ENCODE measurements at places on chromosomes 1 and 21.

GRCh38 chr1:233088613-233089012 is 138.2 kb downstream of the NTPCR start:
- no peak overlapping the region for H3K4me3 ChIP-seq
- no peak overlapping the region for H3K27ac ChIP-seq
- no peaks in the 10 kb centered on the region for H3K27me3 ChIP-seq
- no peaks in the 10 kb centered on the region for H3K36me3 ChIP-seq

GRCh38 chr1:8540971-8541370 is 223.1 kb downstream of the SLC45A1 start:
- H3K27ac ChIP-seq: no peak overlapping the region
- no peaks in the 10 kb centered on the region for H3K4me1 ChIP-seq

DNA sequence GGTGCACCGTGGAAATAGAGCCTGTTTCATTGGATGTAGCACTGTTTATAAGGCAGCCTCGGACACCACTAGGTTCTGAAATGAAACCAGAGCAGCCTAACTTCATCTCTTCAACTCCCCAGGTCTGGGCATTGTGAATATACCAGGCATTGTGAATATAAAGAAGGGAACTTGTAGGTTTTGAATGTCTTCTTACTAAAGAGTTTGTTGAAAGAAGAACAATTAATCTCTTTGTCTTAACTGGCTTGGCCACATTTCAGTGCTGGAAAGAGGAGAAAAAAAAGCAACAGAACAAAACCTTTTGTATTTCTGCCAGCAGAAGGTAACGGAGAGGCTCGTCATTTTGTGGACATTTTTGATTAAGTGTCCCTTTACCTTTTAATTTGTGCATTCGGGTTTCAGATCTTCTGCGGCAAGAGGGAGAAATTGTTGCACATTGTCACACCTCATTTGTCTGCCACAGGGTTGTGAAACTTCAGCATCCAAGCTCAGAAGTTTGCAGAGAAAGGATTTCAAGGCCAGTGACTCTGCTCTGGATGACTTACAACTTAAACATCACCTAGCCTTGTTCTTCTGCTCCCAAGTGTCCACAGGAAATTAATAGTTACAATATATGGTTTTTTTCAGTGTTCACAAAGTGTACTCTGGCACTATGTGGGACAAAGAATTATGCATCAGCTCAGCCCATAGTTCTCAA is 158.3 kb downstream of the KAZN start:
- H3K36me3 ChIP-seq: no peaks in the 10 kb centered on the region
- H3K27ac ChIP-seq: no peak overlapping the region
- DNase-seq: no peak
- peaks cover 6% of the 10 kb centered on the region for H3K4me1 ChIP-seq
- no peaks in the 10 kb centered on the region for H3K27me3 ChIP-seq

DNA sequence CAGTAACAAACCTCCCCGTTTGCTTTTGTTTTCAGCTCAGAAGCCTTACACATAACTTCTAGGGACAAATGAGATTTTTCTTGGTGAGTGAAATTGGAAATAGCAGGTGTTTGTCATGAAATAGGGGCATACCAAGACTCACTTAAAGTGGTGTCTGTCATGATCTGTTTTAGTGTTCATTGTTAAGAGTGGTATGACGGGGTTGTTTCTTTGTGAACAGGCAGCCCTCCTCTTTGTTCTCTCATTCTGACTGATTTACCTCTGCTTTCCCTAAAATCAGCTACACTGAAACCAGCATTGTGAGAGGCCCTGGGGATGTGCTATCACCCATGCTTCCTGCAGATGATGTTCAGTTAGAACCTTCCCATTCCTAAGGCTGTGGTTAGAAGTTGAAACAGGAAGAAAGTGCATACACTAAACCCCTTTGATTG is 2.5 kb upstream of the ERO1B start:
- H3K36me3 ChIP-seq: no peaks in the 10 kb centered on the region
- no peaks in the 10 kb centered on the region for H3K27me3 ChIP-seq
- no peak for DNase-seq
- H3K27ac ChIP-seq: no peak overlapping the region
- peaks cover 6% of the 10 kb centered on the region for H3K4me1 ChIP-seq

DNA sequence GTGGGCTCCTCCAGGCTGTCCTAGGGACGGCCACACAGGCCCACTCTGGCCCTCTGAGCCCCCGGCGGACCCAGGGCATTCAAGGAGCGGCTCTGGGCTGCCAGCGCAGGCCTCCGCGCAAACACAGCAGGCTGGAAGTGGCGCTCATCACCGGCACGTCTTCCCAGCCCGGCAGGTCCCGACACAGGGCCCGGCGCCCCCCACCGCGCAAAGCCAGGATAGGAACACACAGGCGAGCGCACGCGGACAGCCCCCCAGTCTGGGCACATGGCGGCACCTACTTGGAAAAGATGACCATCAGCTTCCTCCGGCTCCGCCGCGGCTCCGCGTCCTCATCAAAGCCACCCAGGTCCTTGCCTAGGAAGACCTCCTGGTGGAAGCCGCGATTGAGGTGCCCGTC is 3.6 kb downstream of the SDF4 start:
- no peaks in the 10 kb centered on the region for H3K27me3 ChIP-seq
- DNase-seq: no peak
- peaks cover 18% of the 10 kb centered on the region for H3K4me1 ChIP-seq
- no peaks in the 10 kb centered on the region for H3K36me3 ChIP-seq

GRCh38 chr1:239840790-239841189 is 250.9 kb upstream of the FMN2 start:
- no peak for DNase-seq
- H3K27ac ChIP-seq: no peak overlapping the region
- no peaks in the 10 kb centered on the region for H3K4me1 ChIP-seq
- no peaks in the 10 kb centered on the region for H3K36me3 ChIP-seq
- no peaks in the 10 kb centered on the region for H3K27me3 ChIP-seq

GRCh38 chr1:28370239-28371009 is 884 bp downstream of the PHACTR4 start:
- peak; percentile 39 for DNase-seq
- no peaks in the 10 kb centered on the region for H3K36me3 ChIP-seq
- peak overlapping the region; percentile 94 for H3K27ac ChIP-seq
- H3K4me3 ChIP-seq: peak overlapping the region; percentile 95
- no peaks in the 10 kb centered on the region for H3K27me3 ChIP-seq
- peaks cover 32% of the 10 kb centered on the region for H3K4me1 ChIP-seq

DNA sequence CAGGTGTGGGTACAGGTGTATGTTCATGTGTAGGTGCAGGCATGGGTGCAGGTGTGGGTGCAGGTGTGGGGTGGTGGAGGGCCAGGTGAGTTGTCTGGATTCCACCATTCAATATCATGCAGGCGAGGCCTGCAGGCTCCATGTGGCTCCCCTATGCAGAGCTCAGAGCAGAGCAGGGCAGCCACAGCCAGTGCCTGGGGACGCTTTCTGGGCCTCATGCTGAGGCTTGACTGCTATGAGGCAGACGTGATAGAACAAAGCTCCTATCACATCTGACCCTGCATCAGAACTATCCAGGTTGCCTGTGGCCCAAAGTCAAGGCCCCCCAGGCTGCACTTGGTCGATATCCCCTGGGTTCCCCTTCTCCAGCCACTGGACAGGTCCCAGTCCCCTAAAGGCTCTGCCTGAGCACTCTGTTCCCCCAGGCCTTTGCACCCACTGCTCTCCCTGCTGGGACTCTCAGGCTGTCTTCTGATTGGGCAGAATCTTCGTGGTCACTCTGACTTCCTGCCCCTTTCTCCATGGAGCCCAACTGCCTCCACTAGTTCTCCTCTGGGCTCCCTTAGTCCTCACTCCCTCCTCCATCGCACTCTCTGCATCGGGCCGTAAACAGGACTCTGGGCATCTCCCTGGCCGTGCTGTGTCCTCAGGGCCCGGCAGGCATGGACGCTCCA is 78.6 kb upstream of the ACTL8 start:
- no peaks in the 10 kb centered on the region for H3K4me1 ChIP-seq
- H3K4me3 ChIP-seq: no peak overlapping the region
- H3K36me3 ChIP-seq: no peaks in the 10 kb centered on the region
- DNase-seq: no peak
- no peaks in the 10 kb centered on the region for H3K27me3 ChIP-seq
- no peak overlapping the region for H3K27ac ChIP-seq

DNA sequence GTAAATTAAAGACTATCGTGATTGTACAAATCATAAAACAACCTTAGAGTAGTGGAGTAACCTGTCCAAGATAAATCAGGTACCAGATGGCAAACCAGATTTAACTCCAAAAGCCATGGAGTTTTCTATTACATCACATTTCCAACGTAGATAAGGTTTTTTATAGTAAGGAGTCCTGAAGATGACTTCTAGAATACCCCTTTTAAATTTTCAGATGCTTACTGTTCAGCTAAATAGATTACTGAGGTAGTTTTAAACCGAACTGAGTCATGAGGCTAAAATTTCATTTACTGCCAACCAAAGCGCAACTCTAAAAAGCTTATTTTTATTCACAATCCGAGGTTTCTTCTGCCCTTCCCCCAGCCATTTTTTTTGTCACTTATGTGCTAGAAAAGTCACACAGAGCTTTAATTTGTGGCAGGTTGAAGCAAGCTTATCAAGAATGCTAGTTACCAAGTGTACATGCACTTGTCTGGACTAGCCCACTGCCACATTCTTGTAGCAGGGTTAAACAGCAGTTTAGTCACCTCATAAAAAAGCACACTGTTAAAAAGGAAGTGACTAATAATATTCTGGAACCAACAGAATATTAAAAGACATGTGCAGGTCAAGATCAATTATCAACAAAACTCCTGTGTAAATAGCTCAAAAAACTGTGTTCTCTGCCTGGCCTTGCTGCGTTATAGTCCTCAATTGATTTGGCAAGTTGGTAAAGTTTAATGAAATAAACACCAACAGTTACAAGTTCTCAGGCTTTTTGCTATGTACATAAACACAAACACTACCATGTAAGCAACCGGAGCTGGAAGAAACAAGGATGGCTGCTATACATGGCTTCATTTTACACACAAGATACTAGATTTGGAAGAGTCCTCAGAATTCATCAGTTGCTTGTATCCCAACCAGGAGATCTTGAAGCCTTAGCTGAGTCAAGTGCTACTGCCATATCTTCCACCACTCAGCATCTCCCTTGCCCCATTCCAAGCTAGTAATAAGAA is 180.3 kb upstream of the DMRTA2 start:
- no peak overlapping the region for H3K4me3 ChIP-seq
- H3K27me3 ChIP-seq: no peaks in the 10 kb centered on the region
- H3K36me3 ChIP-seq: no peaks in the 10 kb centered on the region
- no peak for DNase-seq
- no peak overlapping the region for H3K27ac ChIP-seq
- no peaks in the 10 kb centered on the region for H3K4me1 ChIP-seq

DNA sequence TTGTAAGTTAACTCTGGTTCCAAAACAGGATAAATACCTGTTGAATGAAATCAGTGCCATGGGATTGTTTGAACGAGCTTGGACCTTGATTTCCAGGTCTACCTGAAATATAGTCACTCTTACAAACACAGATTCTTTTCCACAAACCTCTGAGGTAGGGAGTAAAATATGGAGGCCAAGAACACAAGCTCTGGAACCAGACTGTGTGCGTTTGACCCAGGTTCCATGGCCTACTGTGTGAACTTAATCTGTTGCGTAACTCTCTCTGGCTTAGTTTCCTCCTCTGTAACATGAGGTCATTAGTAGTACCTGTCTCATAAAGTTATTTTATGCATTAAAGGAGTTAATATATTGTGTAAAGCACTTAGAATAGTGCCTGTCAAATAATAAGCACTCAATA is 25.1 kb downstream of the DENND2D start:
- H3K27me3 ChIP-seq: no peaks in the 10 kb centered on the region
- H3K36me3 ChIP-seq: no peaks in the 10 kb centered on the region
- no peak overlapping the region for H3K27ac ChIP-seq
- no peaks in the 10 kb centered on the region for H3K4me1 ChIP-seq

GRCh38 chr1:8653878-8654277 is 163.6 kb downstream of the RERE start:
- H3K27me3 ChIP-seq: no peaks in the 10 kb centered on the region
- H3K4me1 ChIP-seq: peaks cover 27% of the 10 kb centered on the region
- no peaks in the 10 kb centered on the region for H3K36me3 ChIP-seq
- H3K4me3 ChIP-seq: no peak overlapping the region
